Panc1 (cell line): ENCODE measurements at places on chromosomes 1 and 21. TPM values are rescaled to one million over a fixed set of nuclear protein-coding genes. Genes with fewer than 3 reads are reported as not detected.

Gene RXFP4
- total RNA-seq: 8.0 TPM

Gene AMY2A
- 0.28 TPM for total RNA-seq

Gene ADORA1
- 8.5 TPM for total RNA-seq

Gene RHEX
- not detected for total RNA-seq

Gene CD5L
- not detected for total RNA-seq

Gene ATP6V1G3
- total RNA-seq: not detected

Gene LAMTOR5
- total RNA-seq: 119 TPM

Gene SPRR4
- not detected for total RNA-seq

Gene EFNA1
- 23.8 TPM for total RNA-seq

Gene FLG
- not detected for total RNA-seq

Gene RYR2
- total RNA-seq: 0.03 TPM

Gene HSD3B1
- total RNA-seq: not detected

Gene SV2A
- 2.9 TPM for total RNA-seq

Gene CCDC30
- 1.3 TPM for total RNA-seq

Gene MMEL1
- 0.46 TPM for total RNA-seq

Gene SPRR2G
- not detected for total RNA-seq

Gene VCAM1
- 0.08 TPM for total RNA-seq

Gene DPM3
- total RNA-seq: 66.0 TPM

Gene PTPN22
- total RNA-seq: not detected

Gene RWDD3
- 6.1 TPM for total RNA-seq

Gene IFNLR1
- total RNA-seq: 1.0 TPM

Gene NRDC
- 180 TPM for total RNA-seq

Gene KRTAP13-2
- not detected for total RNA-seq

Gene FNDC5
- total RNA-seq: 2.6 TPM

Gene COX20
- total RNA-seq: 55.0 TPM

Gene LCE3D
- not detected for total RNA-seq

Gene NFASC
- 16.9 TPM for total RNA-seq

Gene LORICRIN
- total RNA-seq: not detected

Gene RORC
- total RNA-seq: not detected

Gene UMODL1
- total RNA-seq: 0.18 TPM

Gene RIPK4
- 67.4 TPM for total RNA-seq

Gene POTED
- not detected for total RNA-seq

Gene RAB7B
- 0.05 TPM for total RNA-seq

Gene BTBD19
- total RNA-seq: 2.6 TPM

Gene VHLL
- 0.28 TPM for total RNA-seq

Gene METTL18
- total RNA-seq: 4.1 TPM

Gene LENEP
- 0.67 TPM for total RNA-seq

Gene EPHA2
- total RNA-seq: 263 TPM

Gene TNFRSF8
- 0.13 TPM for total RNA-seq
